ENCODE measurements at places on chromosomes 1 and 21. TPM values are rescaled to one million over a fixed set of nuclear protein-coding genes. Genes with fewer than 3 reads are reported as not detected.

Gene OR2T11
- not detected for polyA plus RNA-seq

Gene ETV3L
- polyA plus RNA-seq = not detected

Gene KIAA1614
- polyA plus RNA-seq = 2.0 TPM

Gene FLG
- polyA plus RNA-seq = 0.01 TPM

Gene REG4
- polyA plus RNA-seq = 80.8 TPM

Gene PTPN14
- 0.60 TPM for polyA plus RNA-seq

Gene TNFRSF1B
- 16.2 TPM for polyA plus RNA-seq

Gene LCE1F
- polyA plus RNA-seq = not detected

Gene ESRRG
- polyA plus RNA-seq = 0.17 TPM

Gene PDE4DIP
- polyA plus RNA-seq = 25.4 TPM

Gene C1orf141
- polyA plus RNA-seq = not detected

Gene SEC16B
- polyA plus RNA-seq = 1.6 TPM

Gene TCEA3
- polyA plus RNA-seq = 75.6 TPM

Measured in sigmoid colon (tissue), 7 donors.